ENCODE measurements at places on chromosomes 5 and 9. TPM values are rescaled to one million over a fixed set of nuclear protein-coding genes. Genes with fewer than 3 reads are reported as not detected.

WNT8A gene
- not detected for total RNA-seq

PFN3 gene
- not detected for total RNA-seq

KIAA0825 gene
- total RNA-seq = 0.45 TPM

ALDH1A1 gene
- not detected for total RNA-seq

SOX30 gene
- not detected for total RNA-seq

MOB3B gene
- total RNA-seq = not detected

PLAC8L1 gene
- total RNA-seq = 0.34 TPM

HMMR gene
- 55.5 TPM for total RNA-seq

WNK2 gene
- 1.5 TPM for total RNA-seq

TMEM141 gene
- total RNA-seq = 113 TPM

INSL6 gene
- not detected for total RNA-seq

WDR31 gene
- total RNA-seq = 1.2 TPM

SPAG8 gene
- total RNA-seq = 1.2 TPM

SPATA31D4 gene
- not detected for total RNA-seq

ENC1 gene
- total RNA-seq = 20.2 TPM

TICAM2 gene
- 2.3 TPM for total RNA-seq

OLFML2A gene
- total RNA-seq = 7.7 TPM

IL7R gene
- total RNA-seq = 7.3 TPM

GIN1 gene
- total RNA-seq = 4.0 TPM

SPAAR gene
- total RNA-seq = 0.60 TPM

SLC1A3 gene
- total RNA-seq = 23.9 TPM

CYSRT1 gene
- total RNA-seq = 0.98 TPM

GRM6 gene
- total RNA-seq = not detected

PRDM9 gene
- total RNA-seq = 0.41 TPM

HMCN2 gene
- 0.23 TPM for total RNA-seq

TGFBI gene
- 173 TPM for total RNA-seq

UQCRQ gene
- 380 TPM for total RNA-seq

RGS7BP gene
- not detected for total RNA-seq

NTNG2 gene
- total RNA-seq = 0.80 TPM

PRKACG gene
- total RNA-seq = not detected

EXOSC2 gene
- total RNA-seq = 84.0 TPM

ROPN1L gene
- total RNA-seq = 3.9 TPM

SLC46A2 gene
- total RNA-seq = not detected

SPINK9 gene
- total RNA-seq = not detected

LTC4S gene
- not detected for total RNA-seq

ZNF483 gene
- total RNA-seq = 3.3 TPM

RANBP3L gene
- not detected for total RNA-seq

CRHBP gene
- total RNA-seq = 0.53 TPM

ENTPD2 gene
- not detected for total RNA-seq

CEP72 gene
- 10.5 TPM for total RNA-seq

ZFP37 gene
- 2.0 TPM for total RNA-seq

QRFP gene
- total RNA-seq = not detected

TSSK1B gene
- not detected for total RNA-seq

CCDC171 gene
- 2.9 TPM for total RNA-seq

THBS4 gene
- 0.68 TPM for total RNA-seq

CARTPT gene
- not detected for total RNA-seq

SLC6A3 gene
- not detected for total RNA-seq

TEK gene
- total RNA-seq = 0.30 TPM

SLC22A5 gene
- 6.0 TPM for total RNA-seq

SV2C gene
- total RNA-seq = not detected

ZNF169 gene
- total RNA-seq = 2.7 TPM

Data from A375 (cell line).